ENCODE measurements at places on chromosomes 2 and 18. TPM values are rescaled to one million over a fixed set of nuclear protein-coding genes. Genes with fewer than 3 reads are reported as not detected.

GRCh38 chr2:147548451-147548850 lies 296.4 kb upstream of the ACVR2A start:
- no peak for DNase-seq

- DNase-seq, result no peak
These were observed 76.2 kb upstream of the CHRNA1 start for GRCh38 chr2:174840436-174840835.

ZNF396 gene
- total RNA-seq, result not detected

ANKRD30B gene
- total RNA-seq, result 0.03 TPM

TACR1 gene
- total RNA-seq, result not detected

Data from HT-29 (cell line).